H54 (cell line): ENCODE measurements at places on chromosomes 11 and 22.
A peak's percentile ranks its signal among the peaks of the same experiment; 100 is the strongest.

GRCh38 chr11:76209375-76209972 lies 3.2 kb upstream of the WNT11 start:
- DNase-seq, result no peak

DNA sequence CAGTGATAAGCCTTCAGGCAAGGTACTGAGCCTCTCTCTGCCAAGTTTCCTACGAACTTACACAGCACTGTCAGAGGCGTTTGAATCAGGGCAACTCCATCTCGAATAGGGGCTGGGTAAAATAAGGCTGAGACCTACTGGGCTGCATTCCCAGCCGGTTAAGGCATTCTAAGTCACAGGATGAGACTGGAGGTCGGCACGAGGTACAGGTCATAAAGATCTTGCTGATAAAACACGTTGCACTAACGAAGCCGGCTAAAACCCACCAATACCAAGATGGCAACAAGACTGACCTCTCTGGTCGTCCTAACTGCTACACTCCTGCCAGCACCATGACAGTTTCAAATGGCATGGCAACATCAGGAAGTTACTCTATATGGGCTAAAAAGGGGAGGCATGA lies 20.4 kb upstream of the POGLUT3 start:
- DNase-seq, result no peak

DNA sequence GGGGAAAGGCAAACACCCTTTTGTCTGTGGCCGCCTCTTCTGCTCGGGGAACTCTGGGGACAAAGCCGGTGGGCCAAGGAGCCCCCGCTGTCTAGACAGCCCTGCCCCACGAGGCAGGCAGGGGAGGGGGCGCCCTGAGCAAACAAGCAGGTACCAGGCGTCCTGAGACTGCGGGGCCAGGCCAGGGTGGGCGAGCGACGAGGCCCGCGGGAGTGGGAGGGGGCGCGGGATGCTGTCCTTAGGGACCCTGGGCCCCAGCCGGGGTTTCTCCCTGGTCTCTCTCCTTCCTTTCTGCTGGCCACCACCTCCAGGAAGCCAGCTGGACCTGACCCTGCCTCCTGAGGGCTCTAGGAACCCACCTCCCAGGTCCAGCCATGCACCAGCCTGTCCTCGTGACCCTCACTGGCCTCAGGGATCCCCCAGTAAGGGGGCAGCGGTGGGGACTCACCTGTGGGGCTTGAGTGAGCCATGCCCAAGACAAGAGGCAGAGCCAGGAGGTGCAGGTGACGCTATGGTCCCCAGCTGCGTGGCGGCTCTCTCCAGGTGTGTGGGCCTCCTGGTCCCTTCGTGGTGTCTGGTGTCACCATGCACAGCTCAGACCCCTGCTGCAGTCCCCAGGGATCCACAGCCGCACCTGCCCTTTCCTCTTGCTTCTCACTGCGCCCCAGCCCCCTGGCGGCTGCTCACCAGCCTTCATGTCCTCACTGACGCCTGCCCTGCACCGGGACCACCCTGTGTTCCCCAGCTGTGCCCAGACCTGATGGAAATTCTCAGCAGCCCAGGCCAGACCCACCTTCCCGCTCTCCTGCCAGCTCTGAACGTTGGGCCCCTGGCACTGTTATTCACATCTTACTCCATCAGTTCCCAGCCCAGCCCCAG lies 26.5 kb upstream of the MUC5AC start:
- DNase-seq, result no peak

DNA sequence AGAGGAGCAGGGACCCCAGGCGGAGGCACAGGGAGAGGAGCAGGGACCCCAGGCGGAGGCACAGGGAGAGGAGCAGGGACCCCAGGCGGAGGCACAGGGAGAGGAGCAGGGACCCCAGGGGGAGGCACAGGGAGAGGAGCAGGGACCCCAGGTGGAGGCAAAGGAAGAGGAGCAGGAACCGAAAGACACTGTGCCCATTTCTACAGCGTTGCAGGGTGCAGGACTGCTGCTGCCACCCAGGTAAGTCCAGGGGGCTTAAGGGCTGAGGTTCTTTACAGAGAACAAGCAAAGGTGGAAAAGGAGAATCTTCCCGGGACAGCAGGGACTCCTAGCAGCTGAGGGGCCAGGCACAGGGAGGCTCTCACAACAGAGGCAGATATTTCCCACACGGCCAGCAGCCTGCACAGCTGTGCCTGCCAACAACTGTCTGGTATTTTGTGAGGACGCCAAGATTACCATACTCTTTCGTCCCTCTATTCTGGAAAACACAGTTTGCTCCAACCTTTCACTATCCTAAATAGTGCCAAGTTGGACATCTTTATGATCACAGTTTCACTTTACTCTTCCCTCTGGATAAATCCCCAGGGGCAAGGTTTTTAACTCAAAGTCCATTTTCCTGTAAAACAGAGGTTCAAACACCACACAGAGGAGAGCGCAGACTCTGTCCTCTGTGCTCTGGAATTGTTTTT lies 39.4 kb downstream of the SHANK2 start:
- DNase-seq, result no peak

DNA sequence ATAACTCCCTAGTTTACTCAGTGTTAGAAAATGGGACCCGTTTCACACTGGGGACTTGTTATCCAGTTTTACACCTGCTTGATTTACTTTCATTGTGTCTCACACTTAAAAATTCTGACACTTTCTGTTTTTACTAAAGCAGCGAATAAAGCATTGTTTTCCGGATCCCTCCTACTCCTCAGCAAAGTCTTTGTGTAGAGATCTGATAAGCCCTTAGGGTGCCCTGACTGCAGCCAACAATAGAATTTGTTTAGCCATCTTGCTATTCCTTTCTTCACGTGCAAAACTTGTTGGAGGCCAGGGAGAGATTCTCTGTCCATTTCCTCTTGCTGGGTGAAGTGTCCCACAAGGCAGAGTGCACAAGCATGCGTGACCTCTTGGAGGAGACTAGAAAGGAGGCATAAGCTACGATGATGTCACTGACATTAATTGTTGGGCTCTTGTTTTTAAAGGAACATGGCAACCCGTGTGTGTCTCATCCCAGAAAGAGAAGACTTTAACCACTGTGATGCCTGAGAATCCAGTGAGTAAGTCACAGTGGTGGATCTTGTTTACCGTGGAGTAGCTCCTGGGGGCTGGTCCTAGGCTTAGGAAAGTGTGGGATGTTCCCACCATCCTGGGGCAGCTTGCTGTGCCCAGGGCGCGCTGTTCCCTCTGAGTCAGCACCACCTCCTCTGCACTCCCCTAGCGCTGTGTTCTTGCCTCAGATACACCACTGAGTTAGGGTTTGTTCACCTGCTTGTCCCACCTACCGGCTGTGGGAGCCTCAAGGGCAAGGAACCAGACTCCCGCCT lies 27.7 kb downstream of the MICAL2 start:
- peak; percentile 84 for DNase-seq

GRCh38 chr22:46479046-46479445 lies 58.4 kb downstream of the CELSR1 start:
- DNase-seq, result no peak

DNA sequence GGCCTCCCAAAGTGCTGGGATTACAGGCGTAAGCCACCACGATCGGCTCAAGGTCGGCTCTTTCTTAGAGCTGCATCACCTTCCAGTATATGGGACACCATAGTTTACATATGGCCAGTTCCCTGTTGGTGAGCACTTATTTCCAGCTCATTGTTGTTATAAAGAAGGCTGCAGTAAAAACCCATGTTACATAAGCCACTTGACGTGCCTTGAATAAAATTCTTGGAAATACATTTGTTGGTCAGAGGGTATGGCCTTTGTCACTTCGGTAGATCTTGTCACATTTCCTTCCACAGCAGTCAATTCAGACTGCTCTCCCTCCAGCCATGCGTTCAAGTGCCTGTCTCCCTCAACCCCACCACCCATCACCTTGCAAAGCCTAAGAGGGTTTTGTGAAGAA lies 92.9 kb downstream of the PRR5L start:
- no peak for DNase-seq

GRCh38 chr11:75562836-75563484 lies 907 bp downstream of the SERPINH1 start:
- DNase-seq, result no peak

GRCh38 chr11:112613051-112613972 lies 347.9 kb upstream of the NCAM1 start:
- DNase-seq, result peak; percentile 29

DNA sequence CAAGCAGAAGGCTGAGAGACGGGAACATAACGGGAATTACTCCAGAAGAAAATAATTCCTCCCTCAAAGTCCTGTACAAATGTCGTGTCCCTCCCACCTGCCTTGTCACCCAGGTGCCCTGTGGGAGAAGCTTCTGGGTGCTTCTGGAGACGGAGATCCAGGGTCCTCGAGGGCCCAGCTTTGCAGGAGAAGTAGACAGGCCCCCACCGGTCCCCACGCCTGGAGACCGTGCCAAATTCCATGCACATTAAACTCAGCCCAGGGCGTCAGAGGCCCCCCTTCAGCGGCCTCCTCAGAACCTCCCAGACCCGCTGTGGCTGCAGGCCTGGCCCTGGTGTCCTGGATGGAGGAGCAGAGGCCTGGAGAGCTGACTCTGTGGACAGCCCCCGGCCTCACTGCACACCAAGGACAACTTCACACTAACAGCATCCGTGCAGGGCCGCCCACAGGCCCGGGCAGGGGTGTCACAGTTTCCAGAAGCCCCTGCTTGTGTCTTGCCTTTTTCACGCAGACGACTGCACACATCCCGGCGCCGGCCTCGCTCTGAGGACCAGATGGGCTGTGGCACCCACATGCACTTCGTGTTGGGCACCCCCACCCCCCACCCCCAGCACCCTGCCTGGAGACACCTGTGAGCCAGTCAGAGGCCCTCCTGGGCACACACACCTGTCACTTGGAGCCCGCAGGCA lies 734.3 kb downstream of the BRD1 start:
- no peak for DNase-seq

- DNase-seq, result no peak
These were observed 56.7 kb downstream of the PPP6R2 start for GRCh38 chr22:50399751-50400331.

DNA sequence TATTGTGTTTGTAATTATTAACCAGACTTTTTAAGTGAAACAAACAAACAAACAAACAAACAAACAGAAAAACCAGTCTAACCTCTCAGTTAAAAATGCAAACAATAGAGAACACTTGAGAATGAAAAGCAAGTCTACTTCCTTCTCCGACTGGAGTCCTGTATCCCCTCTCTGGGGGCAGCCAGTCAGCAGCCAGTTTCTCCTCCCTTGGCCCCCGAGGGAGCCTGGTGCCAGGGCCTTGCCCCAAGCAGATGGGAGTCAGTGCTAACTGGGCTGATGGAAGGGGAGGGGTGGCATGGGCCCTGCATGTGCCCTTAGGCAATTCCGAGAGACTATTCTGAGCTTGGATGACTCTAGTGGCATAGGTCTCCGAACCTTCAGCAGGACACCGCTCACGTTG lies 137.2 kb downstream of the GRIK4 start:
- no peak for DNase-seq

DNA sequence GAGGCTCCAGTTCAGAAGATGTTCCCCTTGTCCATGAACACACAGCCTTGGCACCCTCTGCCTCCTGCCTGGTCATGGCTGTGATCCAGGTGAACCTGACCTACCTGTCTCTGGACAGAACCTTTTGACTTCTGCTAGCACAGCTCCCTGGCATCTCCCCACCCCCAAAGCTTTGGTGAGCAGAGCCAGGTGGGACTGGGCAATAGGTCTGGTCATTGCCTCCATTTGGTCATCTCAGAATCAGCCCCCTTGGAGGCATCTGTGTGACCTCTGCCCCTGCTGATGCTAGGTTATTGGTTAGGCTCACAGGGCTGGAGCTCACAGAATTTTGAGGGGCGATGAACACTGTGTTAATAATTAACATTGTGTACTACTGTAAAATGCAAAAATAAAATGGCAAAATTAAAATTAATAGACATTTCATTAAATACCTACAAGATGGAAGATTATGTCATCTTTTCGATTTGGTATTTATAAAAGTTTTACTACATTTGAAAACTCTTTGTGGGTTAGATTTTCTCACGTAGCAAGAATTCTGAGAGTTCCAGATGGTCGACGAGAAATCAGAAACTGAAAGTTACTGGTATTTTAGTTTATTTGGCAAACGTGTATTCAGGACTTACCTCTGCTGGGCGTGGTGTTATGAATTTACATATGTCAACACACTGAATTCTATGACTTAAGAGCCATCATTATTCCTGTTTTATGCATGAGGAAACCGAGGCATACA lies 8.3 kb upstream of the KIAA0930 start:
- no peak for DNase-seq

GRCh38 chr22:20154602-20155187 lies 3.8 kb upstream of the CCDC188 start:
- no peak for DNase-seq

DNA sequence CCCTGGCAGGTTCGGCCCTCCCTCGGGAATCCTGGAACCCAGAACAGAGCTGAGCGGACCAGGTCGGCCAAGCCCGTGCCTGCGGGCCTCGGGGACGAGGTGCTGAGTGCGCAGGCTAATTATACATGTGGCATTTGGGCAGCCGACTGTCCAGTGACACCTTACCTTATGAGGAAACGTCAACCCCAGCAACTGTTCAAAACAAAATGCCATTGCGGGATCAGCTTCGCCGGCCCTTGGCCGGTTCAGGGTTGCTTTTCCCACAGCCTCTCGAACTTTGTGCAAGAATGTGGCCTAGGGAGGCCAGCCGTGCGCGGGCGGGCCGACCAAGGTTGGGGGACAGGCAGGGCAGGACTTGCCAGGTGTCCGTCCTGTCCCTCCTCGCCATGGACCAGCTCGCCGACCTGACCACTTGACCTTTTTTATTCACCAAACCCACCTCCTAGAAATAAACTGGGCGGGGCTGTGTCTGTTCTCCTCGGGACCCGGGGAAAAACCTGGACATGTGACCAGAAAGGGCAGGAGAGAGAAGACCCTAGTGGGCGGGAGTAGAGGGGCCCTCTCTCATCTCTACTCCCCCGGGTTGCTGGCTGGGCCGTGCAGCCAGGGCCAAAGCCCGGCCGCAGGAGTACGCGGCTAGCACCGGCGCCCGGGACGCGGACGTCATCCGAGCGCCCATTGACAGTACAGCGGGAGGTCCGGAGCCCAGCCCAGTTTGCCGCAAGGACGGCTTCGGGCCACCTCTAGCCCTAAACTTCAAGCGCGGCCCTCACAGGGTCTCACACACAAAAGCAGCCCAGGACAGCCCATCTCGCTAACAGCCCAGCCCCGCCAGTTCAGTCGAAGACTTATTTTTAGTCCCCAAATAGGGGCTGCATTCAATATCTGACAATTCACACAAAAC lies 134.3 kb upstream of the C11orf58 start:
- no peak for DNase-seq

DNA sequence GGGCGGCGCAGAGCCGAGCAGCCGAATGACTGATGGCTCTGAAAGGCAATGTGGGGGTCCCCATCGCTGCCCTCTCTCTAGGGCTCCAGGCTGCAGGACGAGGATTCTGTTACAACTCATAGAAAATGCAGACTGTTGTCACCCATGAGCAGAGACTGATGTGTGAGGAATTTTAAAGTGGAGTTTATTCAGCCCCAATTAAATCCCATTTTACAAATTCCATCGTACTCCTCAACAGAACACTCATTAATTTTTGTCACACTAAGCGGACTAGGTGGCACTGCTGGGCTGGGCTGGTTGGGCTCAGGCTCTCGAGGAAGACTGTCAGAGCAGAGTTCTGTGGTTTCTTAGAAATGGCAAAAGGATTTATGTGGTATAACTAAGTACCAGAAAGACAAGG lies 102.6 kb upstream of the SPON1 start:
- no peak for DNase-seq
